ENCODE measurements at places on chromosomes 4 and X.

DNA sequence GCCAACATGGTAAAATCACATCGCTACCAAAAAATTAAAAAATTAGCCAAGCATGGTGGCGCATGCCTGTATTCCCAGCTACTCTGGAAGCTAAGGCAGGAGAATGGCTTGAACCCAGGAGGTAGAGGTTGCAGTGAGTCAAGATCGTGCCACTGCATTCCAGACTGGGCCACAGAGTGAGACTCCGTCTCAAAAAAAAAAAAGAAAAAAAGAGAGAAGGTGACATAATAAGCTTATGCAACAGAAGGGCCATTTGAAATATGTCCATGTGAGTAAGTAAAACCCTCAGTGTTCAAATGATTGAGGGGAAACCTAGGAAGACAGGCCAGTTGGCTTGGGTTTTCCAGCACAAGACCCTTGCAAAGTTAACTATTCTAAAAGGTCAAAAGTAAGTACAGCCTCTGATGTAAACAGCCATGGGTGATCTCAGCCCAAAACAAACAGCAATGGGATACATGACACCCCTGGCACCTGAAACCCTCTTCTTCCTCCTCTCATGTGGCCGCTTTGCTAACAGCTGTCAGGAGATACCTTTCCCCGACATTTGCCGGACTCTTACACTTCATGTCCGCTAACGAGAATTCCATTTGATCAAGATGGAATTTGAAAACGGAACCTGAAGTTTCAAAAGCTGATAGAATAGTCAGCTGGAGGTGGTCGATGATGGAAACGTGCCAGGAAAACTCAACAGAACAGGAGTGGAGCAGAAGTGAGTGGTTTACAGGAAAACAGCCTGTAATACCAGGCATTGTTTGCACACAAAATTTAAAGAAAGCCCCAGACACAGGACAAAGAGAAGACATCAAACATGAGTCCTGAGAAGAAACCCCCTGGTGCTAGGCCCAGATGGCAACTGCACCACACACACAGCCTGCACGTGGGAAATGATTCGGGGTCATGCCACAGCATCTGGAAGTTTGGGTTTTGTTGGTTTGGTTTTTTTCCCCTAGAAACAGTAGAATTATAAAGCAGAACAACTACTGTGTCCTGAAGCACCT is 93.0 kb upstream of the STS start:
- no peak for DNase-seq

DNA sequence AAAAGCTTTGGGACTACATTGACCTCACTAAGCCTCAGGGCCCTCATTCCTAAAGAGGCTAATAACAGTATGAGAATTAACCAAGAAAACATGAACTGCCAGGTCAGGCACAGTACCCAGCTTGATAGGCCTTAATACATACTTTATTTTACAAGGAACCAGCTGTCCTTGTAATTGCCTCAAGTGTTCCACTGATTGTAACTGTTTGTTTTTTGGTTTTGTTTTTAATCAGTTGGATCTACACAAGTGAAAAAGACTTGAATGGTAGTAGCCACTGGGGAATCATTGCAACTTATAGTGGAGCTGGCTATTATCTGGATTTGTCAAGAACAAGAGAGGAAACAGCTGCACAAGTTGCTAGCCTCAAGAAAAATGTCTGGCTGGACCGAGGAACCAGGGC is 35.6 kb downstream of the PKD2 start:
- no peak for DNase-seq

GRCh38 chr4:70714079-70714887 is 7.5 kb upstream of the RUFY3 start:
- DNase-seq = no peak

- DNase-seq = peak; percentile 75
Measured at GRCh38 chrX:119502727-119503483, 34.7 kb downstream of the SLC25A5 start.
